ENCODE measurements at places on chromosomes 6 and 20.

GRCh38 chr6:135837735-135838449 is 13.6 kb upstream of the PDE7B start:
- no peak for DNase-seq

DNA sequence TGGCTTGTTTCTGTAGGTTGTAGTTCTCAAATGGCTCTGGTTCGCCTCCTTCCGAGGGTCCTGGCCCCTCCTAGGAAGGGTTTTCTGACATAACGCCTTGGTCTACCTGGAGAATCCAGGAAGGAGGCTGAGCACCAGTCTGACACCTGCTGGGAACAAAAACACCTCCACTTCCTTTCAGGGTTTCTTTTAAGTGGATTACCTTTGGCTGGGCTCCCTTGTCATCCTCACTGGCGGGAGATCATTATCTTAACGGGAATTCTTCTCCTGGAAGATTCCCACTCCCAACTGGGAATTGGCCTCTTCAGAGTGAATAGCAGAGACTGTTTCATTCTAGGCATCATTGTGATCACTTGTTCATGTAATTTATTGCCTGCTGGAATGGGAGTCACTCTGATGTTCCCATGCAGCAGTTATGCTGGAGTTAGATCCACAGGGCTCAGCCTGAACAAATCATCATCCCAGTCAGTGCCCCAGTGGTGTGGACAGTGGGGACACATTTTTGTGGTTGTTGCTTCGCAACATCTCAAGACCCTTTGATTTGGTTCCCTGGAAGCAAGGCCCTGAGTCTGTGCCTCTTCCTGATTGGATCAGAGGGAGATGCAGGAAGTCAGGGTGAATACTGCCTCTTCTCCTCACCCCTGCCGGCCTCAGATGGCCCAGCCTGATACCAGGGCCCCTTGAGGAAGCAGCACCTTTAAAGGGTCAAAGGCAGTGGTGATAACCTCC is 49.1 kb downstream of the LYRM2 start:
- no peak for DNase-seq

DNA sequence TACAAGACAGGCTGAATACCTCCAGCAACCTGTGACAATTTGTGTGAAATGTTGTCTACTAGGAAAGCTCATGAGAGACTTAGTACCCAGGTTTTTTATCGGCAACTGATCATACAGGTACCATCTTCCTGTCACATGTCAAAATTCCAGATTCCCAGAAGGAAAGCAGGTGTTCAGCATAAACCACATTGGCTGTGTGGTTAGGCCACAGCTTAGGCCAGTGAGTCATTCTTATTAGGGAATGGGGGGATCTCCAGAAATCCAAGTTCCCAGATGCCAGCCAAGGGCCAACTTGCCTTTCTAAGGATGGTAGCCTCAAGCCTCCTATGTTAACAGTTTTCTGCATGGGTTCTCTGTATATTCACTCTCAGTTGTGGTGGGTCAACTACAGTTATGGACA is 65.9 kb downstream of the FAM184A start:
- DNase-seq = no peak

DNA sequence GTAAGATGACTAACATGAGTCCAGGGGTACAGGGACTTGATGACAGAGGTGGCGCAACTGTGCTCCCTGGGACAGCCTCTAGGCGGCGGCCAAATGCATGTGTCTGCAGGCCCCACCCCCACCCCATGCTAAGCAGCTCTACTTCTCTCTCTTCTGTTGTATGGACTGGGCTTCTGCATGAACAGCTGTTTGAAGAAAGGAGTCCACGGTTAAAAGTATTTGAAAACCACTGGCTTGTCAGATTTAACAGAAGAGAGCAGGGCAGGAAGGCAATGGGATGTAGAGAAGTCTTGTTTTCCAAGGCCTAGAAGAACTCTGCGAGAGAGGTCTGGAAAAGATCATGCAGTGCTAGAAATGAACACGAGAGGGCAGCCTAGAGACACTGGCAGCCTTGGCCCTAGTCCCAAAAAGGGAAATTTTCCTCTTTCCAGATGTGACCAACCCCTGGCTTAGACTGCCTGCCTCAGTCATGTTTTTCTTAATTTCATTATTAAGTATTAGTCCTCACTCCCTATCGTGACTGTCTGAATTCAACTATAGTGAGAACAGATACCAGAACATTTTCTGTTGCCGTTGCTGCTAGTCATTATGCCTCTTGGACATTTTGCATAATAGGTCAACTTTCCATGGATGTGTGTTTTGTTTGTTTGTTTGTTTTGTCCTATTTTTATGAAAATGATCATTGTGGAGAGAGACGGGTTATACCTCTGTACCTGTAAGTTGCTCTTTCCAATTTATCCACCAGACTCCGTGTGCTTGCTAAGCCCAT is 265.0 kb downstream of the ADGRG6 start:
- peak; percentile 54 for DNase-seq

DNA sequence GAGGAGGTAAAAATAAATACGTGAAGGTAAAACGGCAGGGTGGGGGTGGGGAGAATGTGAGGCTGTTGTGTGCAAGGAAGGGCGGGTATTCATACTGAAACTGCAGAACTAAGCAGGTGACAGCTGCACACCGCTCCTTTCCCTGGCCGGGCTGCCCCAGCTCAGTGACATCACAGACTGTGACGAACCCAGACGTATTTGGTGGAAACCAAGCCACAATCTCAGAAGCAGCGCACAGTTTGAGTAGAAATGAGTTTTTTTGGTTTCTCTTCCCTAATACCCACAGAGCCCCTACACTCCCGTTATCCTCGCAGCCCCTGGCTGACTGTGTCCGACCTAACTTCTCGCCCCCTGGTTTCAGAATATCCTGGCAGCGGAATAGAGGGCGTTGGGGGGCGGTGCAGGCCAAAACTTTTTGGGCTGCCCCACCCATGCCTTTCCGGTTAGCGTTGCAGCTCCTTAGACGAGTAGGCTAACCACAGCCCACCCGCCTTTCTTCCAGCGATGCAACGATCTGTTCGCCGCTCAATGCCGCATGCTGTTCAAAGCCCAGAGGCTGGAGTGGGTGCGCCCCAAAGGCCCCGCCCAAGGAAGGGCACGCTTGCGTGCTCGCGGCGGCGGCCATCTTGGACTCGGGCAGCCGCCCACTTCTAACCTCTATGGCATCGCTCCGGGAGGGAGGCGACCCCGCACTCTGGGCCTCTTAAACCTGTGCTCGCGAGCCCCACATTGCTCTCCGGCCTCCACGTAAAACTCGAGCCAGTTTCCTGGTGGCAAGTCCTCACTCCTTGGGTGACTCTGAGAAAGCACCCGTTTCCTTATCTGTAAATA is 9.1 kb downstream of the BAK1 start:
- DNase-seq = peak; percentile 74

DNA sequence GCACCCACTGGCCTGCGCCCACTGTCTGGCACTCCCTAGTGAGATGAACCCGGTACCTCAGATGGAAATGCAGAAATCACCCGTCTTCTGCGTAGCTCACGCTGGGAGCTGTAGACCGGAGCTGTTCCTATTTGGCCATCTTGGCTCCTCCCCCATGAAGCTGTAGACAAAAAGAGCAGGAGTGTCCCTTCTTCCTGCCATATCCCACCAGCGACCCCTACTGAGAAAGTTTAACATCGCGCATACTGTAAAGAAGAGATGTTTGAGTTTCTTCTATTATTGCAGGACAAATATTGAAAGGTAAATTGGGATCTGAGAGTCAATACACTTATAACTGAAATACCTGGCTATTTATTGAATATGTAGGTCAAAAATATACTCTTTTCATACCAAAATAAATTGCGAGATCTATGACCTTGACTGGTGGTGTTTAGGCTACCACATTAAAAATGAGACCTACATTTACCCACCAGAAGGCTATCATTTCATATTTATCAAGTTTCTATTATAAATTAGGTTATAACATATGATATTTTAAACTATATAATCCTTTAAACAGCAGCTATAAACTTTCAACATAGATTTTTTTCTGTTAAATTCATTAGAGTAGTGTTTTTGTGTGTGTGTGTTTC is 586.3 kb downstream of the HTR1B start:
- peak; percentile 62 for DNase-seq

GRCh38 chr6:64712606-64713005 is 994.4 kb downstream of the EYS start:
- no peak for DNase-seq

GRCh38 chr6:41785689-41786450 is 1.6 kb upstream of the TOMM6 start:
- peak; percentile 39 for DNase-seq

DNA sequence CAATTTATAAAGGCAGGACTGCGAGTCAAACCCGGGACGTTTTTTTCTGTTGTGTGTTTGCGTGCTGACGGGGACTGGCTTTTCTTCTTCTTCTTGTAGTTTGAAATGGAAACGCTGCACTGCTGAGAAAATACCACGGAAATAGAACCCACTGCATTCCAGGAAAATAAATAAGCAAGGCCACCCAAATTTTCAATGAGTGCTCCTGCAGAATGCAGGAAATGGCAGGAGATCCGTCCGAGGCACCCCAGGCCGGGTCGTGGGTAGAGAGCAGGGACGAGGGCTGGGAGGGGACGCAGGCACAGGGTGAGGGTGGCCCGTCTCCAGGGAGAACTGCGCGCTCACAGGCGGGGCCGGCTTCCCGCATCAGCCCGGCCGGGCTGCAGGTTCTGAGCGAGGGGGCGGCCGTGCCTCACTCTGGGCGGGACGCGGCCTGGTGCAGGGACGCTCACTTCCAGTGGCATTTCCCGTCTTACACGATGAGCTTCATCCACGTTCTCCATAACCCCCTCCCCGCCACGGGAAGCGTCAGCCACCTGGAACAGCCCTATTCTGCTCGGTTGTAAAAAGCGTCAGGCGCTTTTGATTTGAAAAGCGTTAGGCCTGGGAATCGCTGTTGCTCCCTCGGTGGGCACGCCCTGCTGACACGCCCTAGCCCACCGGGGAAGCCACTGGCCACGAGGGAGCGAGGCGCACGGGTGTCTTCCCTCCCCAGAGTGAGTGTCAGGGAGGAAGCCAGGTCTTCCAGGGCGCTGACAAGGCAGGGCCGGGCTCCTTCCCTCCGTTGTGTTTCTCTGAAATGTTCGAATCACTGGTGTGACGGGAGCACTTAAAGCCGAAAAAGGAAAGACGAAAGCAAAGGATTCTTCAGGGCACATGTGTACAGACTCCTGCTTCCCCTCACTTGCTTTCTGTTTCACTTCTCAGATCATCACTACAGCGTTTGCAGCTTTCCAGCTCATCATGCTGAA is 17.9 kb upstream of the EXOC2 start:
- DNase-seq = peak; percentile 54

DNA sequence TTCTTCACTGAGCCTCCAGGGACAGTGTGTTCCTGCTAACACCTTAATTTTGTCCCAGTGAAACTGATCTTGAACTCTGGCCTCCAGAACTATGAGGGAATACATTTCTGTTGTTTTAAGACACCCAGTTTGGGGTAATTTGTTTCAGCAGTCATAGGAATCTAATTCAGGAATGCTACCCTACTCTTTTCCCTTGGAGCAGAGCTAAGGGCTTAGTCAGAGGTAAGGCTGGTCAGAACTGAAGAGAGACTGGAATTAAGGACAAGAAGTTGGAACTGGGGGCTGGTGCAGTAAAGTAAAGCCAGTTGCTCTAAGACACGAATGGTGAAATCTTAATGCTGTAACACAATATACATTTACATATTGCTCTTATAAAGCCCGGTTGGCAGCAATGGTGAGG is 809.7 kb downstream of the MAFB start:
- peak; percentile 80 for DNase-seq

- DNase-seq = peak; percentile 98
Observed at GRCh38 chr6:11616200-11616611, 78.7 kb downstream of the TMEM170B start.

DNA sequence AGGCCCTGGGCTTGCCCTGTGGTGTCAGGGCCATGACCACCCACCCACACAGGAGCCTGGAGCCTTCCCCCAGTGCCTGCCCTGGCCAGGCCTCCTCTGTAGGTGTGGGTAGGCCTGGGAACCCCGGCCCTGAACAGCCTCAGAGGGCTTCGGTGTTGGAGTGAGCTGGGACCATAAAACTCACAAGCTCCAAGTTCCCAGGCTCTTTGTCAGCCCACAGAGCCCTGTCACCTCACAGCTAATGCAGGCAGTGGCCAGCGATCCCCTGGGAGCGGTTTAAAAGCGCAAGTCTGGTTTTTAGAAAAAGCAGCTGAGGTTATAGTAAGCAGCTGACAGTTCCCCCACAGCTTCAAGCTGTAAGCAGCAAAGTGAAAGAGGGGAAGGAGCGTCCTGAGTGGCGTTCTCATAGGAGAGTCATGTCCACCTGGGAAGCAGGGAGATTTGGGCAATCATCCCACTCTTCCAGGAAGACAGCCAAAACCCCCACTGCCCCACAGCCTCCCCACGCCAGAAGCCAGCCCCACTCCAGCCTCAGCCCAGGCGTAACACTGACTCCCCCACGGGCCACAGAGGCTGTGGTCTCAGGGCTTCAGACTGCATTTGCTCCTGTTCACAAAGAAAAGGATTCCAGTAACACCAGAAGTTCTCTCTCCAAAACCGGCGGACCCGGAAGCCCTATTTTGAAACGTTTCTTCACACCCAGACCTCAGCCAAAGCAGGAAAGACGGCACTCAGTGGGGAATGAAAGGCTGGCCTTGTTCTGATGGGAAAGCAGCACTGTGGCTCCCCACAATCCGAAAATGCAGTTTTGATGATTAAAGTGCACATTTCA is 34.3 kb upstream of the FOXC1 start:
- peak; percentile 69 for DNase-seq

DNA sequence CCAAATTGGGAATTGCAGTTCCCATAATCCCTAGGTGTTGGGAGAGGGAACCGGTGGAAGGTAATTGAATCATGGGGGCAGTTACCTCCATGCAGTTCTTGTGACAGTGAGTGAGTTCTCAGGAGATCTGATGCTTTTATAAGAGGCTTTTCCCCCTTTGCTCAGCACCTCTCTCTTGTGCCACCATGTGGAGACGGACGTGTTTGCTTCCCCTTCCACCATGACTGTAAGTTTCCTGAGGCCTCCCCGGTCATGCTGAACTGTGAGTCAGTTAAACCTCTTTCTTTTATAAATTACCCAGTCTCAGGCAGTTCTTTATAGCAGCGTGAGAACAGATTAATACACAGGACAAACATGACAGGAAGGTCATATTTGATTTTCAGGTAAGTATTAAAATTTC is 25.3 kb upstream of the HECA start:
- peak; percentile 28 for DNase-seq

GRCh38 chr6:63844287-63844686 is 208.7 kb downstream of the PHF3 start:
- DNase-seq = peak; percentile 78

GRCh38 chr6:55888917-55889316 is 13.5 kb upstream of the BMP5 start:
- no peak for DNase-seq

GRCh38 chr20:62969179-62969760 is 16.8 kb downstream of the SLC17A9 start:
- DNase-seq = no peak

DNA sequence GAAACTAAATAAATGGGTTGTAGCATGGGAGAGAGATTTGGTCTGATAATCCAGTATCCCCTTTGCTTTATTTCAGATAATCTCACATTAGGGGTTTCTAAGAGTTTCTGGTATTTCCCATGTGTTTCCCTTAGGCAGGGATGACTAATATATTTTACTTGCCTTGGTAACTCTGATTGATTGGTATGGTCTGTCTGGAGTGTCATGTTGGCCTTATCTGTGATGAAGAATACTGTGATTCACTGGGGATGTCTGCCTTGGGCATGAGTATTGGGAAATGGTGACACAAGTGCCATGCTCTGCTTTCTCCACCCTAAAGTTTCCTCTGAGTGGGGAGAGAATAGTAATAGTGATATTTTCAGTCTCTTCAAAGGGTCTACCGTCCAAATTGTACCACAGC is 10.1 kb downstream of the SLC22A2 start:
- DNase-seq = peak; percentile 27

All from fibroblast of skin of back (primary cell).